ENCODE measurements at places on chromosomes 7 and 10.
A peak's percentile ranks its signal among the peaks of the same experiment; 100 is the strongest.

- DNase-seq, result no peak
These were observed 55.9 kb downstream of the ATXN7L1 start for GRCh38 chr7:105820363-105821066.

DNA sequence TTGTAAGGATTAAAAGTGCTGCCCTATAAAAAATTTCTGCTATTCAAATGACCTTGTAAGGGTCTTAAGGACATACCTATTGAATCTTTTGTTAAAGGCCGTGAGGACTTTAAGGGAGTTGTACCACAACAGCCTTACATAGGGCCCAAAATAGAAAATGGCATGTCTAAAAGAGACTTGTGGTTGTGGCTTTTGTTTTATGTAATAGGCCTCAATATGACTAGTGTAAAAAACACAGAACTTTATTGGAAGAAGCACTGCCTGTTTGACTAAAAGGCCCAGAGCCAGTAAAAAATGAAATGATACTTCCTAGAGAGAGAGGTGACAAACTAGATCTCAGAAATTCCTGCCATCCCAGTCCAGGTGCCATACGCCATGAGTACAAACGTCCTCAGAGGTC, 286.6 kb downstream of the SEMA3D start:
- DNase-seq, result no peak

- no peak for DNase-seq
These were observed 26.9 kb downstream of the PRSS2 start for GRCh38 chr7:142797391-142798377.

GRCh38 chr10:62182595-62182994, 86.0 kb downstream of the RTKN2 start:
- DNase-seq, result no peak

- DNase-seq, result no peak
These were observed 21.2 kb downstream of the PRSS37 start for GRCh38 chr7:141820067-141820466.

DNA sequence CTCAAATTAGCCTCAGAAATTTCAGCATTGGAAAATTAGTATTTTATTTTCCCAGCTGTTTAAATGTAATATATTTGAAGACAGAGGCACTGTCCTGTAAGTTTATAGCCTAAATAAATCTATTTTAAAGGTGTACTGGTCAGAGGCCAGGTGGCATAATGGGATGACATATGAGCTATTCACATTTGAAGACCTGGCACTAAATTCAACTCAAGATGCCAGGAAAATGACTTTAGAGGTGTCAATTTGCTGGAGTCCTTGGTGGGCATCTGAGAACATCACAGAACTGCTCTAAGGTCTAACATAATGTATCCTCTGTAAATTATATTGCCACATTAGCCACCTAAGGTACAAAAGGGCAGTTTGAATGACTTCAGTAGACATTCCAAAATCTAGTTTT, 348.9 kb upstream of the BMPER start:
- no peak for DNase-seq

- no peak for DNase-seq
These were observed 133.5 kb downstream of the C1GALT1 start for GRCh38 chr7:7315851-7316250.

GRCh38 chr10:63204667-63205391, 71.7 kb downstream of the NRBF2 start:
- no peak for DNase-seq

GRCh38 chr7:78939669-78940068, 513.8 kb downstream of the MAGI2 start:
- no peak for DNase-seq

DNA sequence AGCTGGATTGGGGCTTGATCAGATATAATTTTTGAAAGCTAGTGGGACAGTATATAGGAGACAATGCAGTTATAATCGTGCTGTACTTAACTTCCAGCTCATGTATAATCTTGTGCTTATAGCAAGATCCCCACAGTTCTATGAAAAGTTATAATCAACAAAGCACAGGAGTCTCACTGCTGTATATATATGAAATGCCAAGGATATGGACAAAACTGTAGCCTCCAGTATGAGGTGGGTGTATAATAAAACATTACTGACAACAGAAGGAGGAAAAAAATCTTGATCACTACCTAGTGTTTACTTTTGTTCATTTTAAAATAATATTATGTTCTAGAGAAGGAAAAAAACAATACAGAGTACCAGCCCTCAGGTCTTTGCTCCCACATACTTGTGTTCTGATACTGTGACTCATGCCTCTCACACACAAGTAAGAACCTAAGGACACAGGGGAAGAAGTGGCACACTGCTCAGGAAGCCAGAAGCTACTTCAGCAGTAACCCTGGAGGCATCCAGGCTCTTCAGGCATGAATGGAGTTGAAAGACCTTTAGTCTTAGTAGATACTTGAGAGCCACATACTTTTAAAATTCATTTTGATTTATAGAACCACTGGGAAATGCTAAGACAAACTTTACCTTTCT, 265.7 kb upstream of the IMMP2L start:
- DNase-seq, result no peak

DNA sequence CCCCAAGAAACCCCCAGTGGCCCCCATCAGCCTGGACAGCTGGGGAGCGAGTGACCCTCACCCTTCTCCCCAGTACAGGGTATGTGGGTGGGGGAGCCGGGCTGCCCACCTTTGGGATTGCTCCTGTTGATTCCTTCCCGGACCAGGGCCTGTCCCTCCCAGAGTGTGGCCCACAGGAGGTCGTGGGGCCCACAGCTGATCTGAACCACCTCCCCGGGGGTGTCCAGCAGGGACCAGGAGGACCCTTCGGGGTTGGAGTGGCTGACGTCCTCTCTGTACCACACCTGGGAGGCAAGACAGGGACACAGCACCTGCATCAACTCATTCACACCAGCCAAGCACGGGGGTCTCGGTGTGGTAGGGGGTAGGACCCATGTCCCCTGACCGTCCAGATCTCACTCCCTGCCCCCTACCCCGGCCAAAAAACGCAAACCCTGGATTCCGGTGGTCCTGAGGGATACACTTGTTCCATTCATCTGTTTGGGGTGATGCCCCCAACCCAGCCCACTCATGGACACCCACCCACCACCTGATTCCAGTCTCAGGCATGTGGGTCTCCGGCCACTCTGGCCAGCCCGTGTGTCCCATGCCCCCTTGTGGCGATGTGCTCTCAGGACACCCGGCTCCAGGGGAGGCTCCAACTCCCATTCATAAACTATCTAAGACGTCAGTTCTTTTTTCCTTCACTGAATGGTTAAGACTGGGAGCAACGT, 10.9 kb downstream of the TECPR1 start:
- DNase-seq, result no peak

GRCh38 chr10:33253411-33253810, 81.1 kb downstream of the NRP1 start:
- DNase-seq, result no peak

- DNase-seq, result no peak
These were observed 821.0 kb upstream of the IGFBP3 start for GRCh38 chr7:46741938-46742540.

DNA sequence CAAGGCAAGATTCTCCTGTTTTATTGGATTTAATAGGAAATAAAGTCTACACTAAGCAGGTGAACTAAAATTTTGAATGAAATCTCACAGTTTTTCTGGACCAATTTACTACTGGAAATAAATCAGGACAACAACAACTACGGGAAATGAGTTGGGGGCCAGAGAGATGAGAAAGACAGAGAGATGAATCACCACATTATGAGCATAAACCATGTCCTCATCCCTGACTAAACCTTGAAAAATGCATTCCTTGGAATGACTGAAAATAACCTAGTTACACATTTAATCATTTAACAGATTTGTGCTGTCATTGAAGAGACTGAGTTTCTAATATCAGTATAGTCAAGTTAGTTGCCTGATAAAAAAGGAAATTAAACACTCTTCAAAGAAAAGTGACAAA, 608.4 kb upstream of the KCND2 start:
- no peak for DNase-seq

DNA sequence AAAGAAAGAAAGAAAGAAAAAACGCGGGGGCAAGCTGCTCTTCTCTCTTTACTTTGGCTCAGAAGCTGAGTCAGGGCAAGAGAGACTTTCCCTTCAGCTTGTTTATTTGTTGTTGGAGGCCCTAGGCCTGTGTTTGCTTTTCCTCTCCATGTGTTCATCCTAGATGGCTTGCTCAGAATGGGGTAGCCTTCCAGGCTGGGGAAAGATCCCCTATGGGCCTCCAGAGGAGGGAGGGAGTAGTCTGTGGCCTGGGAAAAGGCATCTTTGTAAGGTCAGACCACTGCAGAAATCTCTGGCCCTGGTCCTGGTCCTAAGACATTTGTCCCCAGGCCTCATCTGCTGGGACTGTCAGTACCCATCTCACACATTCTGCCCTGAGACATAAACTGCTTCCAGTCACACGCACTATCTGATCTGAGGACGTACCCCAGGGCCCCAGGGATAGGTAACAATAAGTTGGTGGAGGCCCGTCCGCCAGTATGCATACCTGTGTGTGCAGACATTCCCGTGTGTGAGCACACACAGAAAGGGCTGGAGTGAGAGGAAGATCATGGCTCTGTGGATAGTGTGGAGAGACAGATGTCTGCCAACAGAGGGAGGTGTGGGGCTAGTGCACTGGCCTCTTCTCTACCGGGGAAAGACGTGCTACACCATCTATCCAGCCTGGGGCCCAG, 4.9 kb upstream of the SCD start:
- peak; percentile 26 for DNase-seq

DNA sequence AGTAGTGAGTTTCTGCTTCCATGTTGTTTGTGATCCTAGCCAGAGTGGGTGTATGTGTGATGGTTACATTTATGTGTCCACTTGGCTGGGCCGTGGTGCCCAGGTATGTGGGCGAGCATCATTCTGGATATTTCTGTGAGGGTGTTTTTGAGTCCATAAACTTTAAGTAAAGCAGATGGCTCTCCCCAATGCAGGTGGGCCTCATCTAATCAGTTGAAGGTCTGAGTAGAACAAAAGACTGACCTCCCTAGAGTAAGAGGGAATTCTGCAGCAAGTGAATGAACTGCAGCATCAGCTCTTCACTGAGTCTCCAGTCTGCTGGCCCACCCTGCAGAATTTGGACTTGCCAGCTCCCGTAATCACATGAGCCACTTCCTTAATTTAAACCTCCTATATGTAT, 571.9 kb downstream of the ACTR3B start:
- DNase-seq, result no peak

GRCh38 chr10:129038522-129038921, 428.5 kb upstream of the MGMT start:
- no peak for DNase-seq

DNA sequence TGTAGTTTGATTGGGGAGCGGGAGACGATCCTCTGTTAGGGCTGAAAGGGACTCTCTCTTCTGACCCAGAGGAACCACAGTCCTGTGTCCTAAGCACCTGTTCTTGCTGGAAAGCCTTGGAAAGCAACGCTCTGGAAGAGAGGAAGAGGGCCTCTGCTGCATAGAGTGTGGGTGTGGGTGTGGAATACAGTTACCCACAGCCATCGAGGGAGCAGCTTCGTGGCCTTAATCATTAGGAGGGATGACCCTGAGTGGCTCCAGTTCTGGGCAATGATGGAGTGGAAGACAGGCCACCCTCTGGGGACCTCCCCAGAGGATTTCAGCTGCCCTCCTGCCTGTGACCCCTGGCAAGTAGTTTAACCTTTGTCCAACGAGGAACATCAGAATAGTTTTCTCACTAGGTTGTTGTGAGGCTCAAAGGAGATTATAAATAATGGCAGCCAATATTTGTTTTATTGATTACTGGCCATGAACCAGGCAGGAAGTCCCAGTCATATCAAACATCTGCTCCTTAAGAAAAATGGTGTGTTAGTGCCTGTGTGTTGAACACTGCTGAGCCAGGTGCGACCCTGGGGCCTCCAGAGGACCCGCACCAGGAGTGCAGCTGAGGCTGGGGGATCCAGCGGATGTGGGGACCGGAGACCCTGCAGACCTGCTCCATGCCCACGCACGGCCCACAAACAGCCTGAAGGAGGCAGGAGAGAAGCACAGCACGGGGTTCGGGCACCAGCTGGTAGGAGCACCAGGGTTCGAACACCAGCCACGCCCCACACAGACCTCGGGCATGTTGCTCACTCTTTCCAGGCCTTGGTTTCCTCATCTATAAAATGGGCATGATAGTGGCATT, 35.6 kb downstream of the FAM241B start:
- no peak for DNase-seq

- no peak for DNase-seq
These were observed 35.2 kb upstream of the MAP3K8 start for GRCh38 chr10:30398788-30399187.

GRCh38 chr7:17307000-17307399, 8.5 kb downstream of the AHR start:
- DNase-seq, result no peak

DNA sequence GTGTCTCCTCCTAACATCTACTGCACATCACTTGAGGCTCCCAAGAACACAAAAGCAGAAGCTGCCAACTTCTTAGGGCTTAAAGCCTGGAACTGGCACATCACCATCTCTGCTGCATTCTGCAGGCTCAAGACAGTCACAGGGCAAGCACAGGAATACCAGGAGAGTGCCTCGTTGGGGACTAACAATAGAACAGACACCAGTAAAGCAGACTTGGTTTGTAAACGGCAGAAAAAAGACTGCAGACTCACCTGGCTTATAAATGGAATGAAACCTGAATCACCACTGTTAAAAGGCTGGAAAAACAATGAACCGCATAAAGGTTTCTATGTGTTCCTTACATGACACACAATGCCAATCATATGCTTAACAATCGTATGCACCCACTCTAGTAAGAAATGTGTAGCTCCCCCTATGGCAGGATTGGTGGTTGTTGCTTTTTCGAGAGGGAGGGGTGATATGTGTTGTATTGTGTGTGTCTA, 12.8 kb downstream of the RHEB start:
- DNase-seq, result no peak

- DNase-seq, result no peak
These were observed 163.6 kb downstream of the PTPRN2 start for GRCh38 chr7:158424011-158424410.

DNA sequence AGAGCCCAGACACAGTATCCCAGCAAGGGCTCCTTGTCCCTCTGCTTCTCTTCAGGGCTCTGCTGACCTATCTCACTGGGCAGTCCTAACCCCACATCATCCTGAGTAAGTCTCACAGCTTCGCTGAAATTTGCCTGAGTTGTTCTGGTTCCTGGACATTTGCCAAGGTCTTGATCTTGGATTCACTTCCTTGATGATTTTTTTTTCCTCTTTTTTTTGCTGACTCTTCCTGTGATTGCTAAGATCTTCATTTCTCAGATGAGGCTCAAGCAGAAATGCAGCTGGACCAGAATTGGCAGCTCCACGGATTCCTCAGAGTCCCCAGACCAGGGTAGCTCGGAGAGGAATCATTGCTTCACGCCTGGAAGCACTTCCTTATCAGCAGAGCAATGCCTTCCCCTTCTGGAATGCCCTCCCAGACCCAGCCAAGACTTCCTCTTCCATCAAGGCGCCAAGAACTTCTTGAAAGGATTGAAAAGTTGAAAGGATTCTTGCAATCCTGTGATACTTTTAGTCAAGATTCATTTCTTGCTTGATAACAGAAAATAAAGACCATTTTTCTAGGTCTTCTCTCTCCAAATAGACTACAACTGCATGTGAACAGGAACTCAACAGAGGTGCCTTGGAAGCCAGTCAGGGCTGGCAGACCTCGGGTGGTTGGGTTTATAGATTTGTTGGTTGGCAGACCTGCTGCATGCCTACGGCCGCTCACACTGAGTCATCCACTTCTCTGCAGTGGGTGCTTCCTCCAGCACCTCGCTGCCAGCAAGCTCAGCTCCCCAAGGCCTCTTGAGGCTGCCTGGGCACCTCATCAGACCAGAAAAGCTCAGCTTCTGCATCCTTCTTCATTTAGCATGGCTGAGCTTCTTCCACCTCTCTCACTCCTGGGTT, 8.8 kb upstream of the AFAP1L2 start:
- DNase-seq, result no peak

GRCh38 chr7:84506151-84506550, 311.6 kb upstream of the SEMA3A start:
- DNase-seq, result no peak

- no peak for DNase-seq
These were observed 1255.5 kb upstream of the PHF14 start for GRCh38 chr7:9718071-9718661.

Data from stimulated activated CD4-positive, alpha-beta T cell treated with anti-CD3 and anti-CD28 coated beads, TNF-alpha, amount 100 ng/mL, for 4 hours (primary cell).